GOT3 (cell line): ENCODE measurements at places on chromosomes 2 and 18.

DNA sequence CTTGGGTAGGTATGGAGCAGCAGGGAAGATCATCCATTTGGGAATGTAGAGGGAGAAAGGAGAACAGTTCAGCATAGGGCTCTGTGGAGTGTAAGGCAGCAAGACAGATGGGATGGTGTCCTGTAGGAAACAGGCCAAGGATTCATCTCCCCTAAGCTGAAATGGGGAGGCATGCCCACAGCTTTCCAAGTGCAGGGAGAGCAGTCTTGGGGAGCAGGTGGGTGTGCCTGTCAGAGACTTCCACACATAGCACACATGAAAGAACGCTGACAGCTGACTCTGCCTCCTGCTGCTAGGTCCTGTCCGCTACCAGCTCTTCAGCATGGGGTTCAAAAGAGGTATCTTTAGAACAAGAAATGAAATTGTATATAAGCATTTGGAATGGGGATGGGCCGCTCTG is 9.0 kb downstream of the SETBP1 start:
- DNase-seq: no peak

- DNase-seq: no peak
Measured at GRCh38 chr2:141957321-141957720, 173.5 kb downstream of the LRP1B start.

- DNase-seq: no peak
Measured at GRCh38 chr2:215862351-215862771, 151.0 kb downstream of the MREG start.

DNA sequence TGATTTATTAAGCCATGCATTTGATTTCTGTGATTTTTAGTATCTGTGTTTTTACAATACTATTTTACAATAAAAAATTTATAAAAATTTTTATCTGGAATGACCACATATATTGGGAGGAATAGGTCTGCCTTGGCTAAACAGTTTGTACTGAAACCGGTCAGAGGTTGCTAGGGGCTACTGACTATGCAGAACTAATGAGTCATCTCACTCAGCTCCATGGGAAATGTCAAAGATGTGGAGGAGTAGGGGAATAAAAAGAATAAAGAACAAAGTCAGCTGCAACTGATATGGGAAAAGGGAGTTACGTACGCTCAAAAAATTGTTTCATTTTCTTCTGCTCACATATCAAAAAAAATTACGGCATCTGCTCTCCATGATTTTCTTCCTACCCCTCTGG is 8.6 kb upstream of the TMEM163 start:
- DNase-seq: no peak

- DNase-seq: no peak
Measured at GRCh38 chr2:74364533-74365505, 15.3 kb downstream of the DCTN1 start.

- no peak for DNase-seq
Measured at GRCh38 chr2:134080386-134081089, 173.3 kb upstream of the MGAT5 start.

DNA sequence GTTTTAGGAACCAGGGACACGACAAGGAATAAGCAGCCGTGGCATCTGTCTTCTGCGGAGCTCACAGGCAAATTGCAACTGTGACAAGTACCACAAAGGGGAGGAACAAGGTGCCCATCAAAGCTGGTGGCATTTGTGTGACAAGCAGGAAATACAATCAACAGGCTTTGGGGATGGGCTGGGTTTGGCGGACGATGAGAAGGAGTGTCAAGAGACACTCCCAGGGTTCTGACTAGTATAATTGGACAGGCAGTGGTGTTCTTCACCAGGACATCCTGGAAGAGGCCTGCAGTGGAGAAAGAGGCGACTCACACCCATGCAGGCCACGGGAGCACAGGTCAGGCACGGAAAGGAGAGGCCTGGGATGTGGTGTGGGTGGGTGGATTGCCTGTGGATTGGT is 14.2 kb upstream of the SPATA3 start:
- DNase-seq: no peak

GRCh38 chr2:122748552-122749011 is 993.1 kb downstream of the TSN start:
- DNase-seq: no peak

DNA sequence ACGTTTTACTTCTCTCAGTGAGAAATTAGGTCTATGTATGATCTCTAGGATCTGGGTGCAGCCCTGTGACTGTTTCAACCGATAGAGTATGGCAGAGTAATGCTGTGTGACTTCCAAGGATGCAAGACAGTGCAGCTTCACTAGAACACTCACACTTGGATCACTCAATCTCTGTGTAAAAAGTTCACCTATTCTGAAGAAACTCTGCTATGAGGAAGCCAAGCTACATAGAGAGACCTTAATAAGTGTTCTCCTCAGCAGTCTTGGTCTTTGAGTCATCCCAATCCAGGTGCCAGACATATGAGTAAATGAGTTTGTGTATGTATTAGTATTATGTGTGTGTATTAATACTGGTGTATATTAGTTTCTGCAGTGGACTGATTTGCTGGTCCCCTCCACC is 335.0 kb downstream of the NR4A2 start:
- DNase-seq: no peak

DNA sequence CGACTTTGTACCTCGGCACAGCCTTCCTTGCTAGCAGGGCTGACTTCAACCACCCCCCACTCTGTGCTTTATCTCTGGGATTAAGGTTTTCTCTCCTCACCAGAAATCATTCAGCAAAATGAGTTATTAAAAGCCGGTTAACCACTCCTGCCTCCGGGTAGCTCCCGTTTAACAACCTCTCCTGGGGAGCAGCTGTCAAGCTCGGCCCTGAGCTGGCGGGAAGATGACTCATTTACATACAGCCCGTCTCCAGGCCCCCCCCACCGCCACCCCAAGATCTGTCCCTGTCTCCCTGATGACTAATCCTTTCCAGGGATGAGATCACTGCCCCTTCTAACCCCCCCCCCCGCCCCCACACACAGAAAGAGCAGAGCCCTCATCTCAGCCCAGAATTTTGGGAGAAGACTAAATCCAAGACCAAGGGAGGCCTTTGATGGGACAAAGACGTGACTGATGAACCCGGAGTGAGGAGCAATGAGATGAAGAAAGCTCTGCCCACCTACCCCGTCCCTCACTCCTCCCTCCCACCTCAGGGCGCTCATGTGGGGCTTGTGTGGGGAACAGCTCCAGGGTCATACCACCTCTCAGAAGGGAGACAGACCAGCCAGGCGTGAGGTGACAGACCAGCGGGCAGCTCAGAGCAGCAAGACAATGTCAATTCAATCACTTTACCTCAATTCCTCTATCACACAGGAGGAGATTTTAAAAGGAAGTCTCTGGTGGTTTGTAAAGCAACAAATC is 131.4 kb downstream of the MSH2 start:
- DNase-seq: peak; percentile 18

- DNase-seq: no peak
Measured at GRCh38 chr2:240946046-240946445, 39.9 kb downstream of the CROCC2 start.

DNA sequence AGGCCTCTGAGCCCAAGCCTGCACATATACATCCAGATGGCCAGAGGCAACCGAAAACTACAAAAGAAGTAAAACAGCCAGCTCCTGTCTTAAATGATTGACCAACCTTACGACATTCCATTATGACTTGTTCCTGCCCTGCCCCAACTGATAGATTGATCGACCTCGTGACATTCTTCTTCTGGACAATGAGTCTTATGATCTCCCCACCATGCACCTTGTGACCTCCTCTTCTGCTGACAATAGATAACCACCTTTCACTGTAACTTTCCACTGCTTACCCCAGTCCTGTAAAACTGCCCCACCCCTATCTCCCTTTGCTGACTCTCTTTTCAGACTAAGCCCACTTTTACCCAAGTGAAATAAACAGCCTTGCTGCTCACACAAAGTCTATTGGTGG is 670.0 kb upstream of the PKDCC start:
- no peak for DNase-seq

GRCh38 chr2:241505781-241506201 is 2.6 kb downstream of the STK25 start:
- DNase-seq: no peak

DNA sequence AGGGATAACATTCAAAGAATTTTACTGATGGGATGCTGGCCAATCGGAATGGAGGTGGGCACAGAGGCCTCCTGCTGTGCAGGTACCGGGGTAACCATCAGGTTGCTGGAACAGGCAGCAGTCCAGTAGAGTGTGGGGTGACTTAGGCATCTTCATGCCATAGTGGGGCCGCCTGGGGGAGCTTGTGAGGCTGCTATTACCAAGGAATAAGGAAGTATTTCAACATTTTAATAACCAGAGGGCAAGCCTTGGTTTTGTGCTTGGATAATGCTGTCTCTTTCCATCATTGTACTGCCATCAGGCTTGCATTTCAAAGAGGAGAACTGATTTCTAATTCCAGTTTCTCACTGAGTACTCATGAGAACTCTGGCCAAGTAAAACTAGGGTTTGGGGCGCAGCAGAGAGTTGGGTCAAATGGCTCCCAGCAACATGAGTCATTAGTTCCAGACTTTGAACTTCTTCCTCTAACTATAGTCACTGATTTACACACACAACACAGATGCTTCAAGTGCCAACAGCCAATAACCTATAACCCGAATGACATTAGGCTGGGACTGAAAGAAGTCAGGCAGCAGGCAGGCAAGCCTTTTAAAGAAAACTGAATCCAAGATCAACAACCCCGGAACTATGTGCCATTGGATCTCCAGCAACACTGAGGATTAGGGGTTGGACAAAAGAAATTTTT is 56.1 kb upstream of the FHL2 start:
- DNase-seq: peak; percentile 58

DNA sequence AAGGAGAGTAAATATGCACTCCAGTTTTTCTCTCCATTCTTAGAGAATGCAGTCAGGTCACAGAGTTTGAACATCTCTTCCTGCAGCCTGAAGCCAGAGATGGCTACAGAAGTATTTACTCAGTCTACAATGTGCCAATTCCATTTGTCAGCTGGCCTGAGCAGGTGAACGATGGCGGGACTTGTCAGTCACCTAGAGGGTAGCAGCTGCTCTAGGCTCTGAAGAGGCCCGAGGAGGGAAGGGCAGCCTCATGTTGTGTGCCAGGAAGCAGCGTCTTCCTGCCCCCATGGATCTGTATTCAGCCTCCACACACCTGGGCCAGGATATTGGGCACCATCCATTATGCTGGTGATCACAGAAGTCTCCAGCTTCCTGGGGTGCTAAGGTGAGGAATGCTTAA is 316.7 kb upstream of the CHAC2 start:
- no peak for DNase-seq

DNA sequence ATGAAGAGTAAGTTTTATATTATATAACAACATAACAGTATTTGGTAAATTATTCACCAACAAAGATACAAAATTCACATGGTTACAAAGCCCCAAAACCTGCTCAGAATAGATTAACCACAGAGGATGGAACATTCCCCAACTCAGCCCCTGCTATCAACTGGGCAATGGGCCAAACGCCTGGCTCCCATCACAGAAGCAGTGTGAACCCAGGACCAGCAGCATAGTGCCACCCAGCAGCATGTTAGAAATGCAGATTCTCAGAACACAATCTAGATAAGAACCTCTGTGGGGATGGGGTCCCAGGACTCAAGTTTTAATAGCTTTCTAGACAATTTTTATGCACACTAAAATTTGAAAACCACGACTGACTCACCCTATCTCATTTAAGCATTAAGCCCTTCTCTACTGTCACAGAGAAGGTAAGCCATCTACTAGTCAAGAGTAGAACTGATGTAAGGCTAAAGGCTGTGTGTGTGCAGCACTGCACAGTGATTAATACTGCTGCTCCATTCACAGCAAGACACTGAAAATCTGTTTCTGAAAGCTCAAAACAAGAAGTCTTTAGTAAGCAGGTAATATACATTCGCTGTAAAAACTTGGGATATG is 15.2 kb downstream of the AFG3L2 start:
- DNase-seq: no peak

- no peak for DNase-seq
Measured at GRCh38 chr2:98944775-98945174, 8.8 kb upstream of the CRACDL start.

DNA sequence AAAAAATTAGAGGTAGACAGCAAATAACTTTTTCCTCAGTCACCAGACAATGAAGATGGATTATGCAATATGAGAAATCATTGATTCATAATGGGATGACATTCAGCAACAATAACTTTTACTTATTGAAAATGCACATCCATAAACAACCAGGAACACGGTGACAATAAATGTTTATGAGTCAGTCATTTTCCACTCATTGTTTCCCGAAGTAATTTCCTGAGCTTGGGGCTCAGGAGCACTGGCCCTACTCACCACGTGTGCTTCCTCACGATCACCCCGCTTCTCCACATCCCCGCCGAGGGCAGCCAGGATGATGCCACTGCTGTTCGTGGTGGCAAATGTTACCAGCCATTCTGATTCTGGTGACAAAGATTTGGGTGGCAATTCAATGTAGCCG is 156.3 kb downstream of the LAMA1 start:
- no peak for DNase-seq

GRCh38 chr2:44817673-44818335 is 123.7 kb upstream of the SIX3 start:
- DNase-seq: no peak

GRCh38 chr2:150688016-150688415 is 200.5 kb upstream of the RND3 start:
- no peak for DNase-seq

DNA sequence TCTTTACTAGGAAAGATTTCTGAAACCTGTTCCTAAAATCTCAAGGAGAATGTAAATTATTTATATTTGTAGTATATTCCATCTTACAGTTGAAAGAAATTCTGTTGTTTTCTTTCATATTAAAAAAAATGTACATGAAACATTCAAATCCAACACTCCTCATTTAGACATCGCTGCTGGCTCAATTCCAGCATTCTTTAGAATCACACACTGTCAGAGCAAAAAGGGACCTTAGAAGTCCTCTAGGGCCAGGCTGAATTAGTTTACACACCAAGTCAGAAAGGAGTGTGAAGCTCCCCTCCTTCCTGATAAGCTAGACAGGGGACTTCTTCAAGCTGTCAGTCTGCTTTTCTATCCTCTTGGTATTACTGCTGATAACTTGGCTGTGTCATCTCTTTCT is 158.6 kb upstream of the LTBP1 start:
- DNase-seq: no peak

DNA sequence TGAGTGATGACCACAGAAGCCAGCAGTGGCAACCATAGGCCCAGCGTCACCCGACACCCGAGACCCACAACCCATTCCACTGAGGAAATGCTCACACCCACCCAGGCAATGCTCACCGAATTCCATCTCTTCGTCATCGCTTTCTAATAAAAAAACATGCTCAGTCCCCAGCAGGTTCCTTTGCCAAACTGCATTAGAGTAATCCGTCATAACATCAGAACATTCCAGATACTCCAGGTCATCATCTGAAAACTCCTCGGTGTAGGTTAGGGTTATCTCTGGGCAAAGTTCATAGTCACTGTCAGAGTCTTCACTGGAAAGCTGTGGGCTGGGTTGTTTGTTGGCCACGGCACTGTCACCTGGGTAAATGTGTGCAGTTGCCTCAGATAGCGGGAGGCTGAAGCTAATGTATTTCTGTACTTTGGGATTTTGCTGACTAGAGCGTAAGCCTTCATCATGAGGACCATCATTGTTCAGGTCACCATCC is 49.3 kb downstream of the ALPK2 start:
- no peak for DNase-seq
